Stimulated activated CD4-positive, alpha-beta T cell treated with anti-CD3 and anti-CD28 coated beads, Interleukin-4, amount 100 ng/mL, for 4 hours (primary cell): ENCODE measurements at places on chromosomes 7 and 10.

DNA sequence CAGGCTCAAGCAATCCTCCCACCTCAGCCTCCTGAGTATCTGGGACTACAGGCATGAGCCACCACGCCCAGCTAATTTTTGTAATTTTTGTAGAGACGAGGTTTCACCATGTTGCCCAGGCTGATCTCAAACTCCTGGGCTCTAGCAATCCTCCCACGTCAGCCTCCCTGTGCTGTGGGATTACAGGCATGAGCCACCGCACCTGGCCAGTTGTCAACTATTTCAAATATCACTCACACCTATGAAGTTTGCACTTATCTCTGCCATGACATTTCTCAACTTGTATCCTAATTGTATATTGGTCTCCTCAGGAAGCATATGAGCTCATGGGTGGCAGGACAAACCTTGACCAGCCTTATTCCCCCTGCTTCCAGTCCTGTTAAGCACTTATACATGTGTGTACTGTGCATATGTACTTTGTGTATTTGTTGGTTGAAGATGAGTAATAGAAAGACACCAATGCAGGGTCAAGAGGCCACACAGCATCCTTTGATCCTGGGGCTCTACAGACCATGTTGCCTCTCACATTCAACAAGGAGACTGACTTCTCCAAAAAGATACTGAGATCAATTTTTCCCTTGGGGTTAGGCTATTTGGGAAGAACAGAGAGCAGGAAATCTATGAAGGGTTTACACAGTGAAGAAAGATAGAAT is 82.2 kb downstream of the SLC16A9 start:
- no peak for DNase-seq

- no peak for DNase-seq
Observed at GRCh38 chr7:66921396-66921917, 432 bp downstream of the TMEM248 start.

DNA sequence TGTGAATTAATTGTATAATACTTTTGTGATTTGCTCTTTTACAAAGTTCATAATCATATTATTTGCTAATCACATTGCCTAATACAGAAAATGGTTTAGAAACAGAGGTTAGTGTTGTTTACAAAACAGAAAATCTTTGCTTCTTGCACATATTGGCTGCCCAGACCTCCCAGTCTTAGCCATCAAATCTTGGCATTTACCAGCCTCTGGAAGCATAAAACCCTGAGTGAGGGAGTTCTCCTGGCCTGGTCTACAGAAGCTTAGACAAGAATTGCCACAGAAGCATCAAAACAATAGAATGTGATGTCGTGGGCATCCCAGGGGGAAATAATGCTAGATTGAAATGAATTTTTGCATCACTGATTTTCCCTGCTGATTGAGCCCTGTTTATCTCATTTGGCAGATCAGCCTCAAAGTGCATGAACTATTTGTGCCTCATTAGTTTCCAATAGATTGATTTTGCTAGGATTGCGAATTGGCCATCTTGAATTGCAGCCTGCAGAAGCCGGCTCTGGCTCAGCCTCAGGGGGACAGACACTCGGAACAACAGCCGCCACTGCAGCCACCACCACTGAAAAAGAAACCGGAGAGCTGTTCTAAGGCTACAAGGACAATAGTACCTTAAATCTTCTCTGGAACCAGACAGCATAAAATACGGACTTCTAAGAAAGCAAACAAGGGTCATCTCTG is 11.1 kb upstream of the SORBS1 start:
- DNase-seq: no peak

DNA sequence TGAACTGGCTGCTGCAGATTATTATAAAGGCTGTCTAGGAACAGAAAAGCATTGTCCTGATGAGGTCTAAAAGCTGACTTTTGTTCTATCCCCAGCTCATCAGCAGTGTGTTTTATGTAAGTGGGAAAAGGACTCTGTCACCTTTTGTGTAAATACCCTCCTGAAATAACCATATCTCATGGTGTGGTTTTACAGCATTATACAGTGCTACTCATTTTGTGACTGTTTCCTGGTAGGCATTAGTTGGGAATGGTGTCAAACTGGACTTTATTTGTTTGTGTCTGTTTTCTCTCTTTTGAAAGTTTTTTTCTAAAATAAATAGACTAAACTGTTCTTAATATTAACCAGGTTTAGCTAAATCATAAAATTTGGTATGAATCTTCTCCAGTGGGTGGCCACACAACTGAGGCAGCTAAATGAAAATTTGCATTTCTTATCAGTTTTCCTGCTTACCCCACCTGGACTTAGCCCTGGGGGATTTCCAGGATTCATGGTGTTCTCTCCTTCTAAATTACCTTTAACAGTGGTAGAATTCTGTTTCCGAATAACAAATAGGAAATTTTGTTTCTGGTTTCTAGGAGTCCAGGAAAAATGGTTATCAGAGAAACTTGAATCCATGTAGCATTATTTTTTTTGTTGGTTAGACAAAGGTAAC is 140.9 kb downstream of the LHFPL3 start:
- DNase-seq: no peak

DNA sequence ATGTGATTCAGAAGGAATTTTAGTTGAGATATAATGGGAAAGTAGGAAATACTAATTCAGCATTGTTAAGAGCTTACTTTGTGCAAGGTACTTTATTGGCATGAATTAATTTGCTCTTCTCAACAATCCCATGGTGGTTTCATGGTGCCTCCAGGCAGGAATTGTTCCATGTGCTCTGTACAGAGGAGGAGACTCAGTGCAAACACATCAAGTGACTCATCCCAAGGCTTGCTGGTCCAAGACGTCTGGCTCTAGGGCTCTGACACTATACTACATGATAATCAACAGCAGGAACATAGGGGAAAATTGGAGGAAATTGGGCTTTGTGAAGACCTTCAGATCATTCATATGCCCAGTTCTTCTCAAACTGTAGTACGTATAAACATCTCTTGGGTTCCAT is 66.5 kb upstream of the PRKG1 start:
- DNase-seq: no peak

DNA sequence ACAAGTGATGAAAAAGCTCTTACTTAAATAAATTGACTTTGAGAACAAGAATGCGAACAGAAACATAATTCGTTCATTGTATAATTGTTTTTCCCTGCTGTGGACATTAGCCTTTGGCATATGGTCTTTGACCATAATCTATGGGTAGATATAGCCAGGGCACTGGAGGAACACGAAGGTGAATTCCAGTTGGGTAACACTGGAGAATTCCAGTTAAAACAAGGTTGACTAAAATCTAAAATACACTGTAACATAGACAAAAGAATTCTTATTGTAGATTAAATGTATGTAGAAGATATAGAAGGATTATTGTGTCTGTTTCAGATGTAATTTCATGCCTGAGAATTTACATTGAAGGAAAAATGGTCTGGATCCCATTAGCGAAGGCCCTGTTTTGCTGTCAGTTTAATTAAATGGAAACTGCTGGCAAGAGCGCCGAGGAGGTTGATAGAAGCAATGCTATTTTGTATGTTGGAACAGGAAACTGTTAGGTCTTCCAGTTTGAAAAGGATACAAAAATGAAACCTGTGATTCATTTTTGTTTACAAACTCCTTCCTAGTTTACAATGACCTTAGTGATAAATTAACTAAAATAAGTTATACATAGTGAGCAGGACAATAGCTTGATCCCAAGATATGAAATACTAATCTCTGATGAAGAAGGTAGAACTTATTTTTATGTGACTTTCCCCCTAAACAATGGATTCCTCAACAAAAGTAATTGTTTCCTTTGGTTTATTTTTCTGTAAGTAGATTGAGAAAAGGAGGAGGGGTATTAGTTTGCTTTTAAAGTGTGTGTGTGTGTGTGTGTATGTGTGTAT is 68.9 kb downstream of the ARID5B start:
- DNase-seq: no peak

DNA sequence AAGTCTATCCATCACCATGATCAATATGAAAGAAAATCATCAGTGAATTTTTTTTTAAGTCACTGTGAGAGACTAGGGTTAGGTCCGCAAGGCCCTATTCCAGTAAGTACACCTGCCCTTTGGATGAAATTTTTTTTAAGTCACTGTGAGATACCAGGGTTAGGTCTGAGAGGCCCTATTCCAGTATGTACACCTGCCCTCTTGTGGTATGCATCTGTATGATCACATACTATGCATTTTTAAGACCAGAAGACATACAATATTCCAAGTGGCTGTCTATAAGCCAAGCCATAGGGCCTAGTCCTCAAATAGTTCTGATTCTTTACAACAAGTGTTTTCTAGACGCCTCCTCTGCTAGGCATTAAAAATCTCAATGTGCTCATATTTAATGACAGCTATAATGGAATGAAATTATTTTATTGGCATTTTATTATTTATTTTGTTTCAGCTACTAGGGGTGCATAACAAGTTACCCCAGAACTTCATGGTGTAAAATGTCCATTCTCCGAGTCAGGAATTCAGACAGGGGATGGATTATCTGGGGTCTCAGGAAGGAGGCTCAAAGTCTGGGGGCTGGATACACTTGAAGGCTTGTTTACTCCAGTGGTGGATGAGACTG is 53.1 kb downstream of the TEX36 start:
- DNase-seq: no peak

GRCh38 chr10:132036887-132037675 is 28.7 kb upstream of the JAKMIP3 start:
- no peak for DNase-seq

GRCh38 chr10:18066947-18067346 is 73.3 kb upstream of the CACNB2 start:
- DNase-seq: no peak

DNA sequence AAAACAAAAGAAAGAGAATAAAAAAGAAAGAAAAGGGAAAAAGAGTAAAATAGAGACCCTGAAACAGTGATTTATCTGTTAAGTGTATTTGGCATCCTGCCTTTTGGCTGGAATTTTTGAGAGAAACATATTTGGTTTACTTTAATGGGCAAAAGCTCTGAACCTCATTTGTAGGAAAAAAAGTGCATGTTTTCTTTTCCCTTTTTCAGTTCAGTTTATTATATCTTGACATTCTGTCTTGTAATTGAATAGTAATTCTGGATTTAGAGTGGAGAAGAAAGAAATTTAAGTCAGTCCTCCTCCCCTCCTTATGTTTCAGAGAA is 69.5 kb downstream of the ARID5B start:
- DNase-seq: no peak

DNA sequence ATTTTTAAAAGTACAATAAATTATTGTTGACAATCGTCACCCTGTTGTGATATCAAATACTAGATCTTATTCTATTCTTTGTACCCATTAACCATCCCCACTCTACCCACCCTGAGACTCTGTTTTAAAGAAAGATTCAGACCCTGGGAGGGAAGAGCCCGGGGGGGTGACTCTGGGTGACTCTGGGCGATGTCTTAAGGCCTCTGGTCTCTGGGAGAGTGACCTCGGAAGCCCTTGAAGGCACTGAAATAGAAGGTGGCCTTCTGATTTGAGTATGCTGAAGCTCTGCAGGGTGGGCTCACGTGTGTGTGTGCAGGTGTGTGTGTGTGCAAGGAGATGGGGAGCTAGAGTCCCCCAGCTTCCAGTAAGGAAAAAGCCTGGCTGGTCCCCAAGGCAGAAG is 9.7 kb downstream of the ADAP1 start:
- DNase-seq: no peak

- no peak for DNase-seq
Observed at GRCh38 chr10:85713885-85714284, 652.7 kb downstream of the GRID1 start.

GRCh38 chr7:98414205-98414900 is 13.5 kb upstream of the BAIAP2L1 start:
- no peak for DNase-seq

DNA sequence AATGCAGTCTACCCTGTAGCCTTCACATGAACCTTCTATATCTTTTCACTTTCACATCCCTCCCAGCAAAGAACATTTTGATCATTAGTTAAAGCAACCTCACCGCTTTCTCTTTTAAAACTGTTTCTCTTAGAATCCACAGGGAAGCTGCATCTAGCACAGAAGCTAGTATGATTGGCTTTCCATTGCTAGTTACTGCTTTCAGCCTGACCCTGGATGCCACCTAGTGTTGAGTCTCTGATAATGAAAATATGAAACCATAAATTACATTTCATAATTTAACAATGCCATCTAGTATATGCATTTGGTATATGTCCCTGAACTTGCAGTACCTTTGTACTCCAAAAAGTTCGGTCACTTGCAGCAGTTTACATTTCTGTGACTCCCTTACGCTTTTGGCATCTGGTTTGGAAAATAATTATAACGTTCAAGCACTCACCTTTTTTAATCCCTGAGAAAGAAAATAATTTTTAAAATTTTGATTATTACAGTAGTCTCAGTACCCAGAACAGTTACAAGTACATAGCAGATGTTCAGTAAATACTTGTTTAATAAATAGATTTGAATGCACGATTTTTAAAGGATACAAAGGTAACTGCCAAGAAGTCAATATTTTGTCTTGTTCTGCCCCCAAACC is 22.7 kb downstream of the CISD1 start:
- DNase-seq: no peak

DNA sequence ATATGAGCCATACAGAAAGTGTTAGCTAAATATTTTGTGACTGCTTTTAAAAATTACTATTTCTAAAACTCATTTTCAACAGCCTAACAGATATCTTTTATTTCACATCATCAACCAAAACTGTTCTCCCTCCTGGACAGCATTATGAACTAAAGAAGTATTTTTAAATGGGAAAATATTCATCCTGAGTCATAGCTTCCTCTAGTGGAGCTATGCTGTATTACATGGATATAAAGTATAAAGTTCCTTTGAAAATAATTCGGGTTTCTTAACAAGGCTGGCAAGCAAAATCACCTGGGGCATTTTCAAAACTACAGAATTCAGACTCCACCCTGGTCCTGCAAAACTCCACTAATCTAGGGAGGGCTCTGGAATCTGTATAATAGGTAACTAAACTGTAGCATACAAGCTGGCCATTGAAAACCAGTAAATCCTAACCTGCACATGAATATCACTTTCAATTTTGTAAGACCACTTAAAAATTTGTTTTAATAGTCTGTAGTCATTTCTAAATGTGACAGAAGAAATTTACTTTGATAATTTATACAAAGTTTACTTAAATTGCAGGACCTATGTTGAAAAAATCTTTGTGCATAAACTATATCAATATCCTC is 53.5 kb downstream of the SCIN start:
- no peak for DNase-seq

DNA sequence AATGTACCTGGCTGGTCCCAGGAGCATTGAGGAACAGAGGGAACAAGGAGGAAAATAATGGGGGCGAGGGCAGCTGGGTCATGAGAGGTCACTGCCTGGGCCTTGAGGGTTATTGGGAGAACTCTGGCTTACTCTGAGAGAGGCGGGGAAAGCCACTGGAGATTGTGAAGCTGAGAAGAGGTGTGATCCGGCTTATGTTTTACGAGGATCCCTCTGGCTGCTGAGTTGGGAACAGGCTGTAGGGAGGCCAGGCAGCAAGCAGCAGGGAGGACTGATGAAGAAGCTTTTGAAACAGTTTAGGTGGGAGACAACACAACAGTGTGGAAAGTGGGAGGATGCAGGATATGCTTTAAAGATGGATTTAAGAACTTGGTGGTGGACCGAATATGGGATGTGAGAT is 87.3 kb downstream of the FANK1 start:
- no peak for DNase-seq

DNA sequence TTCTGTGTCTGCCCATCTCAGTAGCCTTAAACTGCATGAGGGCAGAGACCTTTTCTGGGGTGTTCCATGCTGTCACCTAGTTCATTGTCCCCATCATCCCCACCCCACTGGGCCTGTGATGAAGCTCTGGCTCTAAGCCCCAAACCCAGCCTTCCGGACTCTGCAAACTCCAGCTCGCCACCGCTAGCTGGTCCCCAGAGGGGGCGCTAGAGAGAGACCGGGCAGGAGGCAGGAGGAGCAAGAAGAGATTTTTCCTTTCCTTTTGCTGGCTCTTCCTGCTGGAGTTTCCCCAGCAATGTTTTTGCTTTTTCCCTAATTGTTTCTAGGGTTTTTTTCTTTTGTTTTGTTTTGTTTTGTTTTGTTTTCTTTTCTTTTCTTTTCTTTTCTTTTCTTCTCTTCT is 234.4 kb downstream of the TEX36 start:
- no peak for DNase-seq
